Stimulated activated CD4-positive, alpha-beta T cell treated with anti-CD3 and anti-CD28 coated beads, Interleukin-15, amount 100 ng/mL, for 1 hour (primary cell): ENCODE measurements at places on chromosomes 2 and 18.

GRCh38 chr2:215573496-215573895 lies 137.6 kb upstream of the FN1 start:
- DNase-seq, result no peak

DNA sequence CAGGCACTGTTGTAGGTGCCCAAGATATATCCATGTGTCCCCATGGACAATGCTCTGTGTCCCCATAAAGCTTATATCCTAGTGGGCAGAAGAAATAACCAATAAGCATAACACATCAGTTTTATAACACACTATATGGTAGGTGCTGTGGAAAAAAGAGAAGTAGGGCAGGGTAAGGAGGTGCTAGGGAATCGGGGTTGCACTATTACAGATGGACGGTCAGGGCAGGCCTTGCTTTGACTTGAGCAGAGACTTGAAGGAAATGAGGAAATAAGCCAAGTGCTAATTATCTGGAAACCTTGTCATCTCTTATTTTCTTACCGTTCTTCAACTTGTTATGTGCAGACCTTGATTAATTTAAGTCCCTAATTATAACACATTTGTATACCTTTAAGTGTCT lies 82.0 kb downstream of the PHLPP1 start:
- DNase-seq, result no peak

GRCh38 chr2:27772804-27773203 lies 1.3 kb downstream of the MRPL33 start:
- DNase-seq, result no peak

GRCh38 chr2:121142452-121142851 lies 142.6 kb downstream of the TFCP2L1 start:
- no peak for DNase-seq

DNA sequence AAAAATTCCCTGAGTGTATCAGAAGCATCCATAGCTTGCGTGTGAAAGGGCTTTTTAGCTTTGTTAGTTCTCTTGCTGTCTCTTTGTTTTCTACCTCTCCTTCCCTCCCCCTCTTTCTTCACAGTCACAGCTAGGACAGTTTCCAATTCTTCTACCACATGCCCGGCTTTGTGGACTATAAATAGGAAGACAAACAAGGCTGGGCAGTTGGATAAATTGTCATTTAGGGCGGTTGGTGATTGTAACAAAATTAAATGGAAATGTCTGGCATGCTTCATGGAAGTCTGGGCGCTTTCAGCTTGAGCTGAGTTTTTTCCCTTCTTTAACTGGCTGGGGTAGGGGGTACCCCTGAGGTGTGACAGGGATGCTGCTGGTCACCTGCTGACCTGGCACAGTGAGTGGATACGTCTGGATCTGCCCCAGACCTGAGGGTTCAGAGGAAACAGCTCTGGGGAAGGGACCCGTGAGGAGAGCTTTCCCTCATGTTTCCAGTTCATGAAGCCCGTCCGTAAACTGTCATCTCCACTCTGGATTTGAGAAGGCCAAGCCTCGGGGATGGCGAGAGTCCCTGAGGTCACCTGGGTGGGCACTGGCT lies 29.0 kb upstream of the GIGYF2 start:
- no peak for DNase-seq

DNA sequence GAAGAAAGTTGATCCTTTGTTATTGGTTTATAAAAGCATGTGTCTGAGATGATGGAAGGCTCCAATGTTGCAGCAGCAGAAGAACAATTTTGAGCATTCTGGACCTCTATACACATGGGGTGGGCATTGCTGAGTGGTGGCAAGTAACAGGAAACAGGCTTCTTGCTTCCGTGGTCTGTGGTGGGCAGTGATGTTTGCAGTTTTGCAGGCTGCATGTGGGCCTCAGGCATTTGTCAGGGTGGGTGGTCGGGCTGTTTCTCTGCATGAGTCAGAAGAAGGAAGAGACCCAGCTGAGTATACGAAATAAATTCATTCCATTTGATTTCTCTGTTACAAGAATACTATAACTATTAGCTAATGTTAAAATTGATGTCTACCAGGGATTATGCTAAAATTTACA lies 239.5 kb upstream of the COL3A1 start:
- DNase-seq, result no peak

DNA sequence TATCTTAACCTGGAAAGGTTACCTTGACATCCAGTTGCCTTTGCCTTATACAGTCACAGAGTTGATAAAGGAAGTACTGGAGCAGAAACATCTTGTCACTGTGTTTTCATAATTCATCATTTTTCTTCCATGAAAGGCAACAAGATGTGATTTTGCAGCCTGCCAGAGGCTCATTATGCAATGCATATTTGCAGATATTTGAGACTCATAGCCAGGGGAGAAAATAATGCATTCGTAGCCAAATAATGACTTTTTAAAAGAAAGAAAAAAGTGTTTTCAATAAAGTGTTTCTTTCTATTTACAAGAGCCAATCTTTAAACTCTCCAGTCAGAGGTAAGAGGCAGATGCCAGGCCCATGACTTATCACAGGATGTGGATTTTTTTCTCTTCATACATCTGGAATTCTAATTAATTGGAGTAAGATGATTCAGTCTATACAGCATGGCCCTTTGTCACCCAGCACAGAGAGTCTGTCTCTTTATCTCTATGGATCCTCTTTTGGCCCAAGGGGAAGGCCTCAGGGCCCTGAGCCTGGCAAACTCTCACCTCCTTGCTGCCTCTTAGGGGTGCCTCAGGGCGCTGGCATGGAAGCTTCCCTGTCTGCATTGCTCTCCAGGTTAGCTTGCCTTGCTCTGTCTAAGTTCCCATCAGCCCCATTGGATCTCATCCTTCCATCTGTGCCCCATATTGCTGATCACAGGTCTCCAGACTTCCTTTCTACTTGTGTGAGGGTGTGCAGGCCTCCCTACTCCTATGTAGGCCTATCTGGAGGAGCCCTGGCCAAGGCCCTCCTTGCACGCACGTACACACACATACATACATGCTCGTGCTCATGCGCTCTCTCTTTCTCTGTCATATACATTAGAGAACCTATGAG lies 247.7 kb downstream of the TPGS2 start:
- no peak for DNase-seq

- no peak for DNase-seq
Measured at GRCh38 chr2:158138255-158138654, 36.6 kb downstream of the UPP2 start.

DNA sequence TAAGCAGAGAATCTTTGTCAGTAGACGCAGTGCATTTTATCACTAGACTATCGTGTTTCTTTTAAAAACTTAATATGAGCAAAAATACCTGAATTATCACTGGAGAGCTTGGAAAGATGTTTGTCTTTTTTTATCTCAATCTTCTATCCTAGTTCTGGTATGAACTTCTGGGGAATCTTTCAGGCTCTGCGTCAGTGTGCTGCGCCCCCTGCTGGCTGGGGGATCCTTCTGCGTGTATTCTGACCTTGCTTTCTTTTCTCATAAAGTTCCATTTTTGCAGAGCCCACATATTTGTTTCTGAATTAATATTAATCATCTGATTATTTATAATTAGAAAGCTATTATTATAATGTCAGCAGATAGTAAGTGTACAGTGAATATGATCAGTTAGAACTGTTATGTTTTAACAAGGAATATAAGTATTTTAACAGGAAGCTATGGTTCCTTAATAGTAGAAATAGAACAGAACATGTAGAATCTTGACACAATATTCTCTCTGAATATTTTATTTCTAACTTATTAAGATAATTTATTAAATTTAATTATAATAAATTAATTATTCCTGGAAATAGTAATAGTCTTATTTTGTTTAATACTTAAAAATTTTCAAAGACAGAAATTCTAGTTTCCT lies 945.0 kb upstream of the CRIM1 start:
- DNase-seq, result no peak

DNA sequence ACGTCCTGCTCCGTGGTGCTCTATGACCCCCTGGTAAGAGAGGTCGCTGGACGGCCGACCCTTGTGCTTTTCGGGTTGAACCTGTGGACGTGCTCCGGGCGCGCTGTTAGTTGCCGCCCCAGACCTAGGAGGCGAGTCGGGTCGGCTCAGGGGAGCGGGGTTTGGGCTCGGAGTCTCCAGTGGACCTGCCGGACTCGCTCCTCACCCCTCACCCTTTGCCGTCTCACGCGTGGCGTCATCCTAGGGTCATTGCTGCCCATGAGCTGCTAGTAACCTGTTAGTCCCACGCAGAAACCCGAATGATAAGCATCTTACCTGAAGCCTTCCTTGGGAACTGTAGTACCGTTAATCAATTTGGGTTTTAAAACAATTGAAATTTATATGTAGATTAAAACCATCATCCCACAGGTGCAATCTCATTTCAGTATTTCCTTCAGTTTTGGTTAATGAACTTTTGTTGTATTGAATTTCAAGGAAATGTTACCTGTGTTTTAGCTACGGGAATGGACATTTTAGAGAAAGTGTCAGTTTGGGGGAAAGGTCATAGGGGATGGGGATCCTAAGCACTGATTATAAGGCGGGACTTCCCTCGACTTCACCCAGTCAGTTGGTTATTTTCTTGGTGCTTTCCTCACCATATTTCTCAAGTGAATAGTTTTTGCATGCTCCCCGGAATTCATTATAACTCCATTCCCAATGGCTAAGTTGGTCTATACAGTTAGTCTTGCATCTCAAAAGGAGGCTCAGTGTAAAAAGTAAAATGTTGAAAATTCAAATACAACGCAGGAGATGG lies 536 bp downstream of the ELP2 start:
- no peak for DNase-seq

GRCh38 chr2:42360493-42360889 lies 526 bp downstream of the COX7A2L start:
- DNase-seq, result no peak

DNA sequence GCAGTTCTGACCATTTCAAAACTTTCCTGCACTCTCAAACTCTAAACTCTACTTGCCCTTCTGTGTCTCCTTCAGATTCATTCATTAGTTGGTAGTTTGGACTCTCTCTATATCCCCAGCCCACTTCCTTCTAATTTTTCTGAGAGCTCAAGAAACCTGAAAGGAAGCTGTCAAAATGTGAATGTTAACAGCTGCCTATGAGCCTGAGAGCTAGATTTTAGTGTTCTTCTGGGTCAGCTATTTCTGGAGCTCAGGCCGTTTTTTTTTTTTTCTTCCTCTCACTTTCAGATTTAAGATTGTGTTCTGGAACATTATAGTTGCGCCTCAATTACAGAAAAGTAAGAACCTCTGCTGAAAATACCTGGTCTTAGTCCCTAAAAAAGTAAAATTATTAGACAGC lies 73.1 kb downstream of the RTN4 start:
- no peak for DNase-seq

GRCh38 chr2:78978340-78978739 lies 47.2 kb upstream of the REG3G start:
- DNase-seq, result no peak

DNA sequence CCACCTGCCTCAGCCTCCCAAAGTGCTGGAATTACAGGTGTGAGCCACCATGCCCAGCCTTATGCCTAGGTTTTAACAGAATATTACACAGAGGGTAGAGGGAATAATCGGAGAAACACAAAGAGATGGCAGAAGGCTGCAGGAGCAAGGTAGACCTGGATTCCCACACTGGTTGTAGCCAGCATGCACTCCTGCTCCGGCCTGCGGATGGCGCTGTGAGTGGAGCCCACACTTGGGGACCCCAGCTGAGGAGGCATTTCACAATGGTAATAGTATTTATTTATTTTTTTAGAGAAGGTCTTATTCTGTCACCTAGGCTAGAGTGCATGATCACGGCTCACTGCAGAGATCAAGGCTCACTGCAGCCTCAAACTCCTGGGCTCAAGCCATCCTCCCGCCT lies 38.8 kb upstream of the DARS1 start:
- no peak for DNase-seq

DNA sequence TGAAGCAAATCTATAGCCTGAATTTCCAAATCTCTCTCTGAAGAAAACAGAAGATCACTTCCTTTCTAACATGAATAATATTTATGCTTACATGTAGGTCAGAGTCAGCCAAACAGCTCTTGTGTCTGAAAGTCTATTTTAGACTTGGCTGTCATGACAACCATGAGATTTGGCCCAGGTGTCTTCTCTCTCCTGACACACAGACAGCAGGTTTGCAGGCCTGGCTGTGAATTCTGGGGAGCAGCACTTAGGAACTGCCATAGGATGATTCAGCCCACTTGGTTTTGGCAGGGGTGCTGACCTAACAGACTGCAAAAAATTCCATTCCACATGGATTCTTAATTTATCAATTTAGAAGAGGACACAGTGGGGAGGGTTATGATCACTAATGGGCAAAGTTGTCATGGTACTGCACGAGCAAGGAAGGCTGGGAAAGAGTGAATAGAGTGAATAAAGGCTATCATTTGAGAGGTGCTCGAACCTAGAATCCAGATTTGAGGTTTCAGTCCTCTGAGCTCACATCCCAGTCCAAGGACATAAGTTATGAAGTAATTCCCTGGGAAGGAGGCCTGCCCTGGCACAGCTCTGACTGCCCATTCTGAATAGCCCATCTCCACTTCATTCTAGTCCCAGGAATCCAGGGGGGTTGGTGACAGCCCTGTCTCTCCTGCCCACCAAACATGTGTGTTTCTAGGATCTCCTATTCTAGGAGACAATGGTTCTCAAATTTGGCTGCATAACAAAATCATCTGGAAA lies 453.9 kb upstream of the TRIB2 start:
- no peak for DNase-seq

DNA sequence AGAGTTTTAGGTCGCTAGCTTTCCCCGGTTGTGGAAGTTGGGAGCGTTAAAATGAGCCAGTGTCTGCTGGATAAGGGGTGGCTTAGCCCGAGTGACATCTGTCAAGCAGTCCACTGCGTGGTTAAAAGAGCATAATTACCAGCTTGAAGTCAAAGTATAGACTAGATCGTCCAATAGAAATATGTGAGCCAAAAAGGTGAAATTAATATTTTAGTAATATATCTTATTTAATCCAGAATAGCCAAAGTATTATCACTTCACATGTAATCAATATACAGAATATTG lies 654 bp downstream of the COMMD1 start:
- no peak for DNase-seq

DNA sequence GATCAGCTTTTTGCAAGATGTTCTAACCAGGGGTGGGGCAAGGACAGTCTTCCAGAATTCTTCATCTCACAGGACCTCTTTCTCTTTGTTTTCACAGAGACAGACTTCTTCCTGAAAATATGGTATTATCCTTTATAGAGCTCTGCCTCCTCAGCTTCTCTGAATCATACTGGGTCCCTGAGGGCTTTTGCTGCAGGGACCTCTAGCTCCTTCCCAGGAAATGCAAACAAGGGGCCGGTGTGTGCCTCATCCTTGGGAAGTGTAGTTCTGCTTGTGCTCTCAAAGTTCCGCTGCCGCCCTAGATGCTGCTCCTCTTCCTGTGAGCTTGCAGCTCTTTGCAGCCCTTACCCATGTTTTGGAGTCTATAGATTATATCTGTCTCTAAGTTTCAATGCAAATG lies 99.5 kb upstream of the NPAS2 start:
- DNase-seq, result no peak

- no peak for DNase-seq
Measured at GRCh38 chr2:103809415-103809814, 1044.5 kb upstream of the POU3F3 start.
